ENCODE measurements at places on chromosomes 12 and 14.
A peak's percentile ranks its signal among the peaks of the same experiment; 100 is the strongest.

DNA sequence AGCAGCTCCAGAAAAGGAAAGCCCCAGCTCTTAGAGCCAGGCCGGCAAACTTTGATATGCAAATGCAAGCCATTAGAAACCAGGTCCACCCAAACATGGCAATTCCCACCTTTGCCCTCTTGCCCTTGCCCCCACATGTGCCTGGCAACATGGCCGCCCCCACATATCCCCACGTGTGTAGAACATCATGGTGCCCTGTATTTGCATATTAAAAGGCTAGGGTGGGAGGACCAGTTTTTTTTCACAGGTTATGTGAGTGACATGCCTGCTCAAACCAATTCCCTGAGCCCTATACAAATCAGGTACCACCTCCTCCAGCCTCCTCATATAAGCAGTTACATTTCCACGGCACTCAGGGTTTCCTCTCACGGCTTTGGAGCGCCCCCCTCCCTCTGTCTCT lies 6.1 kb upstream of the ALDH1L2 start:
- DNase-seq, result no peak

DNA sequence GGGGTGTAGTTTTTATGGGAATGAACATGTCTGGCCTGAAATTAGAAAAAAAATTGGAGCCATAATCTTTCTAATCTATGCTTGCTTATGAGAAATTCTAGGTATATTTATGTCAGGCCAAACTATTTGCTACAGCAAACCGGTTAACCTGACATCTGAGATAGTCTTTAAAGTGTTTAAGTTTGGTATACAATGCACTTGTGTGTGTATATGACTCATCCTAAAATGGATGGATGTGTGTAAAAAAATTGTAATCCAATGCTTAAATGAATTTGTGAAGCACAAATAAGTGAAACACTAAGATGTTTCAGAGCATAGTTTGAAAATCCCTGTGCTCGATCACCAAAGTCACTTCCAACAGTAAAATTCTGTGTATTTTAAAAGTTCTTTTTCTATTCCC lies 6.7 kb downstream of the CNOT2 start:
- no peak for DNase-seq

DNA sequence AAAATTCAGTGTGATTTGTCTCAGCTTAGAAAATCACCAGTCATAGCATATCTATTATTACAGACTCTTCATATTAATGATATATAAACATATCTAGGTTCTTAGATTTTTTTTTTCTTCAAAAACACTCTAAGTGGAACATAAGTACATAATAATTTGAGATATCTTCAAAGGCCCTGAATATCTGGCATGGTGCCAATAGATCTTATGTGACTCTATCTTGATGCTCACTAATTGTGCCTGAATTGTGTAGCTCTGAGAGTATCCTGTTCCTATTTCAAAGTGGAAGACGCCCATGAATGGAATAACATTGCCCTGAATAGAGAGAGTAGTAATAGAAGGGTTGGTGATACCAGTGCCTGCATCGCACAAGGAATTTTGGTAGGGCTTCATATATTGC lies 1312.7 kb upstream of the USP15 start:
- no peak for DNase-seq

GRCh38 chr12:128445415-128446127 lies 178.6 kb downstream of the TMEM132C start:
- no peak for DNase-seq

DNA sequence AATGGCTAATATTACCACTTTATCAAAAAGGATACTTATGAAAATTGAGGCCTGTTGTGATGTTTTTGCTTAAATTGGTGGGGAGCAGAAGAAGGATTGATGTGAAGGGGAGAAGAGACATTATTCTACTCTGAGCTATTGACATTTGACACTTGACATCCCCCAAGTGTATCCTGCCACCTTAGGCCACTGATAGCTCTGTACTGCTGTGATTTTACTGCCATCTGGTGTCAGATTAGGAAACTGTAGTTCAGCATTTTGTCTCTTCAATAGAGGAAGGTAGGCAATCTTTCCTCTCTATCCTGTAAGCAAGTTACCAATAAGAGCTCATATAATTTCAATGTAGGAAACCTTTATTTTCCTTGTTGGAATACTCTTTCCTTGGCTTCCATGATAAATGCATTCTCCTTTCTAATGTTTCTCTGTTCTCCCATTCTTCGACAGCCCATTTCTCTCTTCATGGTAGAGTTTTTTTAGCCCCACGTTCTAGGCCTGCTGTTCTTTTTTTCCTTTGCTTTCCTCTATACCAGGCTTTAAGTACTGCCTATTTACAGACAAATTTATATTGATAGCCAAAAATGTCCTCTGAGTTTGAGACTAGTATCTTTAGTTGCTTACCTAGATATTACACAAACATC lies 46.3 kb downstream of the PPHLN1 start:
- DNase-seq, result peak; percentile 61

DNA sequence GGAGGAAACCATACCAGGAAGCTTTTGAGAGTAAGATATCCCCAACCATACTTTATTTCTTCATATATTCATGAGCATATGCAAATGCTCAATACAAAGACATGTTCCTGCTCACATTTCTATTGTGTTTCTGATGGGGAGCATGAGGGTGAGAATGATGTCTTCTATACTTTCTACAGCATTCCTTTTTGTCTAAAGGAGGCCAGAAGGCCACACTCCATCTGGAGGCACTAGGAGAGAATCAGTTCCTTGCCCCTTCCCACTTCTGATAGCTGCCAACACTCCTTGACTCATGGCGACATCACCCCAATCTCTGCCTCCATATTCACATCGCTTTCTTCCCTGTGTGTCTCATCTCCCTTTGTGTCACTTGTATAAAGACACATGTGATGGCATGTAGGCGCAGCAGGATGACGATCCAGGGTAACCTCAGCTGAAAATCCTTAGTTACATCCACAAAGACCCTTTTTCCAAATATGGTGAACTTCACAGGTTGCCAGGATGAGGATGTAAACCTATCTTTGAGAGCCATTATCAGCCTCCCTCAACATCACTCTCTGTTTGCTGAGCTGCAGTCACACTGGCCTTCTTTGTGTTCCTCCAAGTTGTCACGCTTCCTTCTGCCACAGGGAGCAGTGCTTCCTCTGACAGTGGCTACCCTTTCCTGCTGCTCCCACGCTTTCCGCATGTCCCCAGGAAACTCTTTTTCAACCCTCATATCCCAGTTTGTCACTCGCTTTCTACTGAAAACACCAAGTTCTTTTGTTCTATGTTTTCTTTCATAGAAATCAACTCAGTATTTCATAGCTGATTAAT lies 96.9 kb downstream of the STXBP6 start:
- DNase-seq, result peak; percentile 1

GRCh38 chr14:105861985-105862465 lies 335.6 kb downstream of the TMEM121 start:
- no peak for DNase-seq

- DNase-seq, result no peak
Measured at GRCh38 chr12:53571295-53571694, 54.9 kb downstream of the ATF7 start.

DNA sequence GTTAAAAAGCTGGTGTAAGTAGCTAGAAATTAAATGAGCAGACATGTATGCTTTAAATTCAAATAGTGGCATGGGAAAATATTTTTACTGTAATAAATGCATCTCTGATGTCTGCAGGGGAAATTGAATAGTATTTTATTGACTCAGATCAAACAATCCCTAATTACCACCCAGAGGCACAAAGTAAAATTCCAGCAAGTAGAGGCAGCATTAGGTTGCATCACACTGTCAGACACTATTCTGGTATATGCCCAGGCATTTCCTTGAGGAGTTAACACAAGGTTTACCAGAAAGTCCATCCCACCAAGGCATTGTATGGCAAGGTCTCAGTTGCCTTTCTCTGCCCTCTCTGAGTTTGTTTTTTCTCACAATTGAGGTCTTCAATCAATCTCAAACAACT lies 201.6 kb upstream of the KITLG start:
- DNase-seq, result no peak

- DNase-seq, result peak; percentile 81
Measured at GRCh38 chr14:35285168-35286002, 6.8 kb upstream of the PSMA6 start.

DNA sequence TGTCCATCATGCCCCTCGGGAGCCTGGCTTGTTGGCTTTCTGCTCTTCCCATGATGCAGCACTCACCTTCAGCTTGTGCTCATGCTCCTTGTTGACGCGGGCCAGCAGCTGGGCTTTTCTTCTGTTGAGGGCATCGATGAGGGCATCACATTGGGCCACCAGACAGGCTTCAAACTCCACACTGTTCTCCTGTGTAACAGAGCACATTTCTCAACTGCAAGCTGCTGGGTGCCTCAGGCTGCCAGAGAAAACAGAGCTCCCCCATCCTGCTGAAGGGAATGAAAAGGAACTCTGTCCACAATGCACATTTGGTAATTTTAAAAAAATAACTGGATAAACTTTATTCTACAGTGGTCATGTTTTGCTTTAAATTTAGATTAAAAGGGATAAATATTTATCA lies 72.1 kb downstream of the TRIM9 start:
- DNase-seq, result no peak

GRCh38 chr12:120625557-120626419 lies 14.6 kb upstream of the CABP1 start:
- DNase-seq, result no peak

- DNase-seq, result no peak
Measured at GRCh38 chr12:27344246-27344645, 11.6 kb downstream of the BMAL2 start.

DNA sequence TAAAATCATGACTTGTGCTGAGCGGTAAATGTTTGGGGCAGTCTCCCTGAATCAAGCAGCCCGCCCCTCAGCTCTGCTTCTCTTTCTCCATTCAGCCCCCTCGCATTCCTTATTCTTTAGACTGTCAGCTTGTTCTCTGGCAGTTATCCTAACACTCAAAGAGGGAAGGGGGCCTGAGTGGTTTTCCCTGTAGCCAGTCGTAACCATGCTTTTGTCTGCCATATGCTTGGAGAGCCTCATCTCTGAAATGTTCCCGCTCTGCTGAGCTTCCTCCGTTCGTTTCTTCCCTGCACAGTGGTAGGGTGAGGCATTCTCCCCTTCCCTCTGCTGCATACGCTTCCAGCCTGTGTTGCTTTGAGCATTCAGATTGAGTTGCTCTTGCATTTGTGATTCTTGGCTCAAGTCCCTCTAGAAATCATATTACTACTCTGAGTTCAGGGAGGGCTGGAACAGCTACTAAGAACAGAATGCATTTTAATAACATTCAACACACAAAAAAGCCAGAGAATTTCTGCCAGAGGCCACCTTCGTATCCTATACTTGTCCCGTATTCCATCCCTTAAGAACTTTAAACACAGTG lies 119.7 kb downstream of the FBXL14 start:
- peak; percentile 7 for DNase-seq

DNA sequence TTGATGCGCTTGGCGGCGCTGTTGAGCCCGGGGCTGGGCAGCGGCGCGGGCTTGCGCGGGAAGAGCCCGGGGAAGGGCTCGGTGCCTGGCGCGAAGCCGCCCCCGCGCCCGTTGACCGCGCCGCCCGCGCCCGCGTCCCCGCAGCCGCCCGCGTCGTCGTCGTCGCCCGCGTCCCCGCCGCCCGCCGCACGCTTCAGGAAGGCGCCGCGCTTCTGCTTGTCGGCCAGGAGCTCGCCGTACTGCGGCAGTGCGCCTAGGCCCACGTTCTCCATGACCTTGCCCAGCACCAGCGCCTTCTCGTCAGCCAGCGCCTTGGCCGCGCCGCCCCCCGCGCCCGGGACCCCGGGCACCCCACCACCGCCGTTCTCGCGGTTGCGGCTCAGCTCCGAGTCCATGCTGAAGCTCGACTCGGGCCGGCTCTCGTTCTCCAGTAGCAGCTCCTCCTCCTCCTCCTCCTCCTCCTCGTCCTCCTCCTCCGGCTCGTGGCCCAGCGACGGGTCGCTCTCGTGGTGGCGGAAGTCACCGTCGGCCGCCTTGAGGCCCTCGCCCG lies 97.2 kb downstream of the BCL11B start:
- no peak for DNase-seq

DNA sequence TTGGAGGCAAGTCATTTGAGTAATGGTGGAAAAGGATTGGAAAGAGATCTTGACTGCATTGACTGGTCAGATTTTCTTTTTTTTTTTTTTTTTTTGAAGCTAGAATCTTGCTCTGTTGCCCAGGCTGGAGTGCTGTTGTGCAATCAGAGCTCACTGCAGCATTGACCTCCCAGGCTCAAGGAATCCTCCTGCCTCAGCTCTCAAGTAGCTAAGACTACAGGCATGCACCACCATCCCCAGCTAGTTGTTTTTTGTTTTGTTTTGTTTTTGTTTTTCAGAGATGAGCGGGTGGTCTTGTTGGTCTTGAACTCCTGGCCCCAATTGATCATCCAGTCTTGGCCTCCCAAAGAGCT lies 30.9 kb upstream of the FAM222A start:
- DNase-seq, result no peak

GRCh38 chr12:39441963-39442830 lies 723 bp downstream of the KIF21A start:
- no peak for DNase-seq

GRCh38 chr12:68884251-68884650 lies 48.7 kb downstream of the CPM start:
- no peak for DNase-seq

- no peak for DNase-seq
Measured at GRCh38 chr14:55301437-55302121, 30.4 kb downstream of the FBXO34 start.

GRCh38 chr12:93449277-93449676 lies 7.5 kb upstream of the UBE2N start:
- no peak for DNase-seq

DNA sequence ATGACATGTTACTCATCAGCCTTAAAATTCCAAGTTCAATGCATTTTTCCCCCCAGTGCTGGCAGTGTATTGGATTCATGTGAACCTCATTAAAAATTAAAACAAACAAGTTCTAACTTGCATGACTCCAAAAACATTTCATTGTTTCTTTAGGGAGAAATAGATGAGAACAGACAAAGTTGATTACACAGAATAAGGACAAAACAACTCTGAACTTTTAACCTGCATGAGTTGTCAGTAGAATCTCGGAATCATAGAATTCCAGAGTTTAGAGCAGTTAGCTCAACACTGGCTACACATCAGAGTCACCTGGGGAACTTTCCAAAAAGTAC lies 127.5 kb downstream of the TMX1 start:
- DNase-seq, result no peak

- DNase-seq, result no peak
Measured at GRCh38 chr12:33156042-33156441, 259.5 kb upstream of the PKP2 start.

DNA sequence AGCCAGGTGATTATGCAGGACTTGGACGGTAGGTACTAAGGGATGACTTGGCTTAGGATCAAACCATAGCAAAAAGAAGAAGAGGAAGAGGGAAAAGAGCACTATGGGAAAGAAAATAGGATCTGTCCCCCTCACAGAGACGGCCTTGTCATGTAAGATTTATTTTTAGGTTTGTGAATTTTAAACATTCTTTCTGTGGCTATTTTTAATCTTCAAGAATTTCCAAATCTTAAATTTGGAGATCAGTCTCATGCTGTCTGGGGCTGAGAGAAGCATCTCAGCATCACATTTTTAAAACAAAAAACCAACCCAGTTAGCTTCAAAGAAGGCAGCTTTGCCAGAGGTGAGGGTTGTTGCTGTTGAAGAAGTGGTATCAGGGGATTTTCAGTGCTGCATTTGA lies 52.6 kb upstream of the STRN3 start:
- DNase-seq, result no peak

Data from kidney capillary endothelial cell (primary cell).